ENCODE measurements at places on chromosomes 3 and 15.

- H3K4me1 ChIP-seq: peaks cover 35% of the 10 kb centered on the region
- H3K36me3 ChIP-seq: no peaks in the 10 kb centered on the region
- DNase-seq: no peak
These were observed 72.3 kb downstream of the XXYLT1 start for GRCh38 chr3:195198426-195199346.

DNA sequence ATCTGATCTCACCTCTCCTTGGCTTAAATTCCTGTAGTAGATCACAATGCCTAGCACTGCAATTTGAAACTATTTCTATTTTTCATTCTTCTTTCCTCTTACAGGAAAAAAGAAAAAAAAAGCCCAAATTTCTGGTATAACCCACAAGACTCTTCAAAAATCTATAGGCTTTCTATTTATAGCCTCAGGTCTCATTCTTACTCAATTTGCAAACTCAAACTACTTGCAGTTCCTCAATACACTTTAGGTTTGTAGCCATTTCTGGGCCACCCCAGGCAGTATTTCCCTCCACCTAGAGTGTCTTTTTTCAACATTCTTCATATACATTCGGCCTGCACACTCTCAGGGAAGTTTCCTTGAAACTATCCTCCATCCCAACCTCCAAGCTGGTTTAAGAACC lies 169.0 kb downstream of the TBC1D5 start:
- peaks cover 11% of the 10 kb centered on the region for H3K4me1 ChIP-seq
- H3K36me3 ChIP-seq: no peaks in the 10 kb centered on the region
- no peak overlapping the region for H3K27ac ChIP-seq
- DNase-seq: no peak

GRCh38 chr3:173617490-173617889 lies 219.9 kb downstream of the NLGN1 start:
- H3K27me3 ChIP-seq: no peaks in the 10 kb centered on the region
- peaks cover 7% of the 10 kb centered on the region for H3K4me1 ChIP-seq
- H3K4me3 ChIP-seq: no peak overlapping the region
- no peak for DNase-seq
- H3K36me3 ChIP-seq: no peaks in the 10 kb centered on the region

DNA sequence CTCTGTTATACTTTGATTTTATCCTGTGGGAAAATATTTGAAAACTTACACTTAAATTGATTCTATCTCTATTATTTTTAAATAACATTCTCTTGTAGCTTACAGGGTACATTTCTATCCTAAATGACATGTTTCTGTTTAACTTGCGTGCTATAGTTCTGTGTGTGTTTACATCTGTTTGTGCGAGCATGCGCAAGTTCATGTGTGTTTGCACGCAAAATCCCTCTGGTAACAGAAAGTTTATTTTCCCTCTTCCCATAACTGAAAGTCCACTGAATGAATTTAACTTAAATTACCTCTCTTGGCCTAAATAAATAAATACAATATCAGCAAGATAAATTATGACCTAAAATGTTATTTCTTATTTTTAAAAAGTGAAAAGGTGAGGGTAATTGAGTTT lies 117.3 kb upstream of the NEO1 start:
- no peaks in the 10 kb centered on the region for H3K36me3 ChIP-seq
- DNase-seq: no peak
- no peak overlapping the region for H3K27ac ChIP-seq
- H3K27me3 ChIP-seq: no peaks in the 10 kb centered on the region

DNA sequence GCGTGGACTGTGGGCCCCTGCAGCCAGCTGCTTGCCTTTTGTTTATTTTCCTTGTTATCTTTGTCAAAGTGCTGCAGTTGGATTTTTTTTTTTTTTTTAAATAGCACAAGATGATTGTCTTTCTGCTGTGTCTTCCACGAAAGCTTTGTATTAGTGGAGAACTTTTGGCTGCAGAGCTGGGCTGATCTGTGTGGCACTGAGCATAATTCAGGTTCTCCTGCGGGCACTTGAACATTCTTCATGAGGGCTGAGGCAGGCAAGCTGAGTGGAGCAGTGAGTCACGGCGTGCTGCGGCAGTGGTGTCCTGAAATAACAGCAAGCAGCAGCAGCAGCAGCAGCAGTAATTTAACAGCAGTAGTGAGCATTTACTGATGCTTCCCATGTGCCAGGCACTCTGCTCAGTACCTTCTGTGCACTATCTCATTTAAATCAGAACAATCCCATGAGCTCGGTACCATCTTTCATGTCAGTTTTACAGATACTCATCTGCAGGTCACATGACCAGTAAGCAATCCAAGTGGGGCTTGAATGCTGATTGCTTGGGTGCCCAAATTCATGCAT lies 45.8 kb downstream of the MITF start:
- no peaks in the 10 kb centered on the region for H3K27me3 ChIP-seq
- peak; percentile 93 for DNase-seq

GRCh38 chr3:27456554-27456953 lies 27.6 kb downstream of the SLC4A7 start:
- no peaks in the 10 kb centered on the region for H3K27me3 ChIP-seq
- H3K27ac ChIP-seq: no peak overlapping the region
- H3K4me1 ChIP-seq: peaks cover 35% of the 10 kb centered on the region
- H3K36me3 ChIP-seq: peaks cover 6% of the 10 kb centered on the region

DNA sequence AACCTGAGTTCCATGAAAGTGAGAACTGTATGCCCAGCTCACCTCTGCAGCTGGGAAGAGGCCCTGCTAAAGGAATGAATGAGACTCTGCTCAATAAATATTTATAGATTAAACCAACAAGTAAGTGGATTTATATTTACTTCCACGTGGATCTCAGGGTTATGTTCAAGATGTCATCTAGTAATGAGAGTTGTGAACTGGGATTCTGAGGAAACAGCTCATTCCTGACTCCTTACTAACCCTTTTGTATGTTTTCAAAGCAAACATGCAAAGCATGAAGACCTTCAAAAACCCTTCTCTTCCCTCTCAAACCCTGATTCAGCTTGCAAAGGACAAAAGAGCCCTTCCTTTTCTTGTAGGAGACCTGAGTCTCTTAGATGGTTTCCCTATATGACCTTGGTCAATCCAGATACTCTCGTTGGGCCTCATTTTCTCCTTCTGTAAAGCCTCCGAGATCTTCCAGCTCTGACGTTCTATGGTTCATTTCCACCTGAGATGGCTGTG lies 53.4 kb downstream of the LSM3 start:
- H3K27me3 ChIP-seq: no peaks in the 10 kb centered on the region
- no peaks in the 10 kb centered on the region for H3K36me3 ChIP-seq
- DNase-seq: peak; percentile 56
- H3K4me1 ChIP-seq: peaks cover 21% of the 10 kb centered on the region
- H3K4me3 ChIP-seq: no peak overlapping the region

DNA sequence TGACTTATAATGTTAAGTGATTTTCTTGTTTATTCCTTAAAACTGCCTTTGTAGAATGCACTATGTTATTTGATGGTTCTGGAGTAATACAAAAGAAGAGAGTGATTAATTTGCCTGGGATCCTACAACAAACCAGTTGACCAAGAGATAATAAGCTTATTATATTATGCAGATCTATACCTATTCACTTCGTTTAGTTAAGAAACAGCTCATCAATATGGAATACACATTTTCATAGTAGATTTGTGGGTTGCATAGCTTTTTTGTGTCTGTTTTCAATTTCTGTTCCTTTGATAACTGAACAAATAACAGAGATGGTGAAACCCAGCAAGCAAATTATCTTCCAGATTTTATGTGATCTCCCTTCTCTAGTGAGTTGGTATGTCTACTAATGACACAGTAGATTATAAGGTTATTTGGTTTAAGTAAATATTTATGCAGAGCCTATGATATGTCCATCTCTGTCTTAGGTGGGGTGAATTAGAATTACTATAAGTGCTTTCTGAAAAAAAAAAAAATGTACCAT lies 443.3 kb upstream of the TPRG1 start:
- no peaks in the 10 kb centered on the region for H3K27me3 ChIP-seq
- no peak overlapping the region for H3K4me3 ChIP-seq
- 0 out of 2 replicates have a peak, but pooled peaks cover 4% of the 10 kb centered on the region for H3K36me3 ChIP-seq
- no peaks in the 10 kb centered on the region for H3K4me1 ChIP-seq
- H3K27ac ChIP-seq: no peak overlapping the region

GRCh38 chr3:140403608-140404007 lies 274.3 kb upstream of the TRIM42 start:
- H3K27me3 ChIP-seq: no peaks in the 10 kb centered on the region
- no peak overlapping the region for H3K27ac ChIP-seq
- H3K4me3 ChIP-seq: no peak overlapping the region
- DNase-seq: no peak
- no peaks in the 10 kb centered on the region for H3K36me3 ChIP-seq

DNA sequence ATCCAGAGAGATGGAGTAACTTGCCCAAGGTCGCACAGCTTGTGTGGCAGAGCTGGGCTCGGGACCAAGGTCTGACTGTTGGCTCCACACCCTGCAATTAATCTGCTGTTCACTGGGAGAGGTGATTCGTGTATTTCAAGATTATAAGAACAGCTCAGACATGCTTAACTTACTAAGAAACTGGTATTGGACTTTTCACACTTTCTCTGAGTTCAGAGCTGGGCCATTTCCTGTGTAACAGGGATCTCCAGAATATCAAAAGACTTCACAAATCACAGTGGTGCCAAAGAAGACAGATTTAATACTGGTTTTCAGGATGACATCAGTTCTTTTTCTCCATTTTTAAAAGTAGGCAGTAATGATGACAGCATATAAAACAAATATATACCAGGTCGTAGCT lies 156.8 kb upstream of the UBE2E1 start:
- H3K4me1 ChIP-seq: peaks cover 28% of the 10 kb centered on the region
- H3K36me3 ChIP-seq: no peaks in the 10 kb centered on the region
- H3K27me3 ChIP-seq: no peaks in the 10 kb centered on the region
- H3K27ac ChIP-seq: peak overlapping the region; percentile 39
- H3K4me3 ChIP-seq: no peak overlapping the region

GRCh38 chr3:99529265-99529664 lies 109.1 kb upstream of the COL8A1 start:
- H3K4me1 ChIP-seq: peaks cover 22% of the 10 kb centered on the region
- DNase-seq: no peak
- no peaks in the 10 kb centered on the region for H3K27me3 ChIP-seq
- H3K36me3 ChIP-seq: no peaks in the 10 kb centered on the region
- H3K4me3 ChIP-seq: no peak overlapping the region

GRCh38 chr3:147426931-147427330 lies 17.8 kb downstream of the ZIC1 start:
- DNase-seq: no peak
- no peaks in the 10 kb centered on the region for H3K36me3 ChIP-seq
- no peaks in the 10 kb centered on the region for H3K27me3 ChIP-seq
- no peak overlapping the region for H3K27ac ChIP-seq
- no peak overlapping the region for H3K4me3 ChIP-seq

- no peaks in the 10 kb centered on the region for H3K27me3 ChIP-seq
- H3K4me3 ChIP-seq: no peak overlapping the region
- H3K4me1 ChIP-seq: peaks cover 3% of the 10 kb centered on the region
- no peak for DNase-seq
These were observed 25.4 kb downstream of the ALS2CL start for GRCh38 chr3:46668116-46668515.

DNA sequence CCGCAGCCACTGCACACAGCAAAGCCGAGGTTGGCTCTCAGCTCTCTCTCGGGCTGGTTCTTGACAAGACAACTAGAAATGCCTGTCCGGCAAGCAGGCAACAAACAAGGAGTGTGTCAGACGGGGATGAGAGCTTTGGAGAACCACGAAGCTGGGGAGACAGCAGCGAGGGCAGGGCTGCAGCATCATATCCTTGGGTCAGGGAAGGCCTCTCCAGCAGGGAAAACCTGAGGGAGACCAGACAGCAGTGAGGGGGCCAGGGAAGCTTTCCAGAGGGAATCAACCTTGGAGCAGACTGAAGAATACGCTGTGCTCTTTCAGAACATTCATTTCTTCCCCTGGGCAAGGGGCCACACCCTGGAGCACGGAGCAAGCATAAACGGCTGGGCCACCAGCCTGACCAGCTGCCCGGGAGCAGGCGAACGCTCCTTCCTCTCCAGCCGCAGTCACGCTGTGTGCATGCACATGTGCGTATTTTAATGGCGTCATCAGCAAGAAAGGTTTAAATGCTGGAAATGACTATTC lies 58.7 kb downstream of the CHSY1 start:
- no peaks in the 10 kb centered on the region for H3K27me3 ChIP-seq
- H3K4me1 ChIP-seq: peaks cover 64% of the 10 kb centered on the region
- H3K4me3 ChIP-seq: peak overlapping the region; percentile 61
- peak; percentile 92 for DNase-seq
- H3K27ac ChIP-seq: peak overlapping the region; percentile 86

DNA sequence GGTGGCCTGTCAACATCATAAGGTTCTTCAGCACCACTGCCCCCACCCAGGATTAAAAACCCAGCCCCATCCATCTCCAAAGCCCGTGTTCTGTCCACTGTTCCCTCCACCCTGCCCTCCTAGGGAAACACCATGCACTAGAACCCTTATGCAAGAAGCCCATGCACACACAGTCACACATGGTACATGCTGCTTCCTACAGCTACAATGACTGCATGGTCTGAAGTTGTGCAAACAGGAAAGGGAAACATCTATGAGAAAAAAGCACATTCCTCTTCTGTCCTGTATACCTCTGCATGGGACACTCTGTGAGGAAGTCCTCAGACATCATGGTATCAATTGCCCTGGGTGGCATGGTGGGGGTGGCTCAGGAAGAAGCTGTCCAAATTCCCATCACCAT lies 108.6 kb upstream of the MRPS22 start:
- H3K4me3 ChIP-seq: no peak overlapping the region
- H3K36me3 ChIP-seq: no peaks in the 10 kb centered on the region
- no peaks in the 10 kb centered on the region for H3K27me3 ChIP-seq

DNA sequence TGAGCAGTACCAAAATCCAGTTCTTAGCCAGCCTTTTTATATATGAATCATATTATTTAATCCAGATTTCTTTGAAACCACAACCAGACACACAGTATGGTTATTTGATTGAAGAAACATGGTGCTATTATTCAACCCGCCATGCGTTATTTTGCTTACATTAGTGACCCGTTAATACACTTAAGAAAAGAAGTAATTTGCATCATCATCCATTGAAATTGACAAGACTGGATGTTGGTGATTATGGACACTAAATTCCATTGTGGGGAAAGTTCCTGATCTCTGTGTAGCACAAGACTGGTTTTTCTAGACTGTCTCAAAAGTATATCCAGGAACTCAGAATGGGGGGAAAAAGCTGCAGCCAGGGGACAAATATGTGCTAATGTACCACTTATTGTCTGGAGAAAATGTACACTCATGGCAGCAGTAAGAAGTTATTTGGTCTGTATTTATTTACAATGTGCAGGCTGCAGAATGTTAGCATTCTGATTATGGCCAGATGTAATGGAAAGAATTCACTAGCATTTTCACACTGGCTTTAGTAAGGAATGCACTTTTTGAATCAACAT lies 80.3 kb downstream of the FILIP1L start:
- H3K36me3 ChIP-seq: no peaks in the 10 kb centered on the region
- H3K27ac ChIP-seq: no peak overlapping the region
- no peaks in the 10 kb centered on the region for H3K27me3 ChIP-seq
- peaks cover 28% of the 10 kb centered on the region for H3K4me1 ChIP-seq
- peak; percentile 4 for DNase-seq

- no peak within 1 kb of the TSS for H3K27ac ChIP-seq
- H3K36me3 ChIP-seq: no peaks in the 10 kb centered on the region
- H3K4me3 ChIP-seq: no peak within 1 kb of the TSS
- peaks cover 8% of the 10 kb centered on the region for H3K27me3 ChIP-seq
- no peaks in the 10 kb centered on the region for H3K4me1 ChIP-seq
These were observed at the start of gene BTLA for GRCh38 chr3:112498914-112499711. Gene BTLA (minus strand): TSS chr3:112499472. CDS start chr3:112499358, 114 bp downstream.
